ENCODE measurements at places on chromosomes 3 and 15. TPM values are rescaled to one million over a fixed set of nuclear protein-coding genes. Genes with fewer than 3 reads are reported as not detected.

EEF1AKMT4 gene
- total RNA-seq = 3.9 TPM

CPLX3 gene
- total RNA-seq = not detected

PEX11A gene
- 3.9 TPM for total RNA-seq

MKRN2OS gene
- not detected for total RNA-seq

AKAP13 gene
- 164 TPM for total RNA-seq

NR2F2 gene
- total RNA-seq = 73.1 TPM

SERPINI1 gene
- total RNA-seq = 2.6 TPM

STRIT1 gene
- total RNA-seq = not detected

RSRC1 gene
- total RNA-seq = 43.6 TPM

CLDN16 gene
- 0.43 TPM for total RNA-seq

HIGD2B gene
- 0.32 TPM for total RNA-seq

SAMMSON gene
- not detected for total RNA-seq

DNA sequence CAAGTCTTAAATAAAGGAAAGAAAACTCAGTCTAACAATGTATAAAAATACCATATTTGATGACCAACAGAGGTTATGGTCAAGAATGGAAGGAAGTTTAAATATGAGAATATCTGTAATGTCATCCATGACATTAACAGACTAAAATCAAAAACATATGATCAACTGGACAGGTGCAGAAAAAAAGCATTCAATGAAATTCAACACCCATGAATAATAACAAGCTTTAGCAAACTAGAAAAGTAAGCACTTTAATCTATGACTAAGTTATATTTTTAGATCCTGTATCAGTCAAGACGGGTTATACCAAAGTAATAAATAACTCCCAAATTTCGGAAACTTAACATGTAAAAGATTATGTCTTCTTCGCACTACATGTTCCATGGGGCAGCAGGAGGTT is 61.8 kb downstream of the CFAP20DC start:
- DNase-seq = no peak

- no peak for DNase-seq
These were observed 56.4 kb upstream of the NR2F2 start for GRCh38 chr15:96274087-96274440.

DNA sequence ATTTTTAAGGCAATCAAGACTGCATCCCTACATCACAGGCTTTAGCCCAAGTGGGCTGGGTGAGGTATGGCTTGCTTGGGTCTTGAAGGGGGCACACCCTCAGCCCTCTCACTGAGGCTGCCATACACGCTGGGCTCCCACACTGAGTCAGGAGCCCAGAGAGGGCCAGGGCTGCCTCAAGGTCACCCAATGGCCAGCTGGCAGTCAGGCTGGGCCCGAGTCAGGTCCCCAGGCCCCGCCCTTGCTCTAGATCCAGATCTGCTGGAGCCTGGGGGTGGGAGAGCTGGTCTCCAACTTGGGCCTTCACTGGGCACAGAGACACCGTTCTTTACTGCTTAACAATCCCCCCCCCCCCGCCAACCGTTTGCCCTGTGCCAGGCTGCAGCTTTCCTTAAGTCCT is 88.1 kb downstream of the IQSEC1 start:
- DNase-seq = no peak

GRCh38 chr3:161600173-161600572 is 103.6 kb downstream of the OTOL1 start:
- no peak for DNase-seq

GRCh38 chr3:177642804-177643125 is 445.5 kb upstream of the TBL1XR1 start:
- DNase-seq = no peak

GRCh38 chr3:39156421-39156820 is 3.0 kb upstream of the CSRNP1 start:
- DNase-seq = peak; percentile 71

DNA sequence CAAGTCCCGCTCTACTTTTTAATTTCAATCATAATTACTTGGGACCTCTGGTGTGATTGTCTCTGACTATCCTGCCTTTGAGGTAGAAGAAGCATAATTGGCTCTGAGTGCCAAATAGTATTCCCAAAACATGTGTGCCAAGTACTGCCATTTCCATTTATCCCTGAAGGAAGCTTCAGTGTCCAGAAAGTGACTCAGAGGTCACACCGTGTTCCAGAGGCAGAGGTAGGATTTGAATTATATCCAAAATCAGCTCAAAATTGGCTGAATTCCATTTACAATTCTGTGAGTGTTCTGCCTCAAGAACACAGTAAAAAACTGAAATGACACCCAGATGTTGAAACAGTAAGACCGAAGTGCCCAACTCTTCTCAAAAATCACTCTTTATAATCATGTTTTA is 255.3 kb downstream of the RSL24D1 start:
- no peak for DNase-seq

DNA sequence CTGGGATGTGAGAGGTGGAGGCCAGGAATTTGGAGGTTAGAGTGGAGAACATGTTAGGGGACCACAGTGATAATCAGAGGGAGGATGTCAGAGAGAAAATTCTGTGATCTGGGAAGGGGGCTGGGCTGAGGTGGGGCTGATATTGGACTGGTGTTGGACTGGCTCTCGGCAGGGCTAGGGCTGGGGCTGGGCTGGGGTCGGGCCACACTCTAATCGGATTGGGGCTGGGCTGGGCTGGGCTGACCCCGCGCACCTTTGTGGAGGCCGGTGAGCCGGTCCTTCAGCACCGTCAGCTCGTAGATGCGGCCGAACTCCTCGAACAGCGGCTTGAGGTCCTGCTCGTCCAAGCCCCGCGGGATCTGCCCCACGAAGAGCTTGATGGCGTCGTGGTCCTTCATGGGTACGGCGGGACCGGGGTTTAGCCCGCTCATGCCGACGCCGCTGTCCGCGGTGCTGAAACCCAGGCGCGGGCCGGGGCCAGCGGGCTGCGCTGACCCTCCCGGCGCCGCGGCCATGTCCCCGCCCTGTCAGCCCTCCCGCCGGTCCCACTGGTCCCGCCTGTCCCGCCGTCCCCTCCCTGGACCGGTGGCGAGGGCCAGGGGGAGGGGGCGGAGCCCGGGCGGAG is 485 bp downstream of the CELF6 start:
- peak; percentile 64 for DNase-seq

DNA sequence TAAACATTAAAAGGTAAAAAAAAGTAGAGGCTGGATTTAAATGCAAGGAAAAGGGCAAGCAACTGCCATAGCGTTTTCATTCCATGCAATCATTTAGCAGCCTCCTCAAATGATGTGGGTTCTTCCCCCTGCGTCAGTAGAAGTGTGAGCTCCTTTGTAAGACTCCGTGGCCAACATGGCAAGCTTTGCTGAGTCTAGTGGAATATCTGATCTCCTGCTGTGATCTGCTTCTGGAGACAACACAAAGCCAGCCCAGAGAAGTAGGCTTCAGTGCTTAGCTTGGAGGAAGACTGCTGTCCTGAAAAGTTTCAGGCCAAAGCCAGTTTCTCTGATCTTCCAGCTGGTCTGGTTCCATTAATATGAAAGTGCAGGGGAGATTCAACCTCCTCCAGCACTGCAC is 70.4 kb downstream of the ARPP21 start:
- DNase-seq = no peak

DNA sequence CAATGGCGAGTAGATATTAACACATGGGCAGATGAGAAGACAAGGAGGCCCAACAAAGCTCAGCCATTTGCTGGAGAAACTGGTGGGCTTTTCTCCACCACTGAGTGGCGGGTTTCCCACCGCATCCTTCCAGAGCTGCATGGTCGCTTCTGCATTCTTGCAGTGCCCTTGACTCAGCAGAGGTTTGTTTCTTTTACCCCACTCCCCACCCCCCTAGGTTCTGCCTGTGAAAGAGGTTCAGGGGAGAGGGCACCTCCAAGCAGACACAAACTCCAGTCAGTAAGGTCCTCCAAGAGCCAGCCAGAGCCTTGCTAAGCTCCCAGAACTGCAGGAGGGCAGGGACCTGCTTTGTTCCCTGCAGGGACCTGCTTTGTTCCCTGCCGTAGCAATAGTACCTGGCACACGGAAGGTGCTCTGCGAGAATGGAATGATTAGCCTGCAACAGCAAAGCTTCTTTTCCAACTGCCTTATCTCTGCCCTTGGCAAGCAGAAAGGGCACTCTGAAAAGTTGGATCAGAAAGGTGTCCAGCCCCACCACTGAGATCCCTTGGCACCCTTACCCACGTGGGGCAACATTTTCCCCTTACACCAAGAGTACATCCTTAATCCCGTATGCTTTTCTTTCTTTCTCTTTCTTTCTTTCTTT is 1.4 kb downstream of the PAQR5 start:
- DNase-seq = no peak

DNA sequence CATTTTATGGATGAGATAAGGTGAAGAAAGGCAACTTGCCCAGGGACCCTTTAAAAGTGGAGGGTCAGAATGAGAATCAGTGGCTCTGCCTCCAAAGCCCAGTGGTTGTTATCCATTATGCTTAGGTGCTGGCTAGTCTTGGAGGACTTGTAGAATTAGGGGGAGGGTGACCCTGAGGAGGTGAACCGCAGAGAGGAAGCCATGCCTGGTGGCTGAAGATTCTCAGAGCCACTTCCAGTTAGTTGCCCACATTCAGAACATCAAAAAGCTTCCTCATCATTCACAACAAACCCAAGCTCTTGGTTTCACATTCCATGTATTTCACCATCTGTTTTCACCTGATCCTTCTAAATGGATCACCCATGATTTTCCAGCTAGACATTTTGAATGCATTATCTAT is 11.2 kb downstream of the EBLN2 start:
- DNase-seq = no peak

GRCh38 chr3:77859156-77859555 is 819.3 kb downstream of the ROBO2 start:
- no peak for DNase-seq

DNA sequence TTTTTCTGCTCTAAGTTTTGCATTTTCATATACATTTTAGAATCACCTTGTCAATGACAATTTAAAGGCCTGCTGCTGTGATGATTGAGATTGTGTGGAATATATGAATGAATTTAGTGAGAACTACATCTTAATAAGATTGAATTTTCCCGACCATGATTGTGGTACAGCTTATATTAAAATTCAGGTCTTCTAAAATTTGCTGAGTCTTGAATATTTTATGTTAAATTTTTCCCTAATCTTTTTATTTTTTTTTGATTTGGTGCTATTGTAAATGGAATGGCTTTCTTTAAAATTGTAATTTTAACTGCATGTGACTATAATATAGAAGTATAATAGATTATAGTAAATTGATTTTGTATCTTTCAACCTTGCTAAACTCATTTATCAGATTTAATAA is 172.1 kb downstream of the IL1RAP start:
- DNase-seq = no peak

GRCh38 chr15:35857567-35858226 is 311.7 kb upstream of the DPH6 start:
- no peak for DNase-seq

DNA sequence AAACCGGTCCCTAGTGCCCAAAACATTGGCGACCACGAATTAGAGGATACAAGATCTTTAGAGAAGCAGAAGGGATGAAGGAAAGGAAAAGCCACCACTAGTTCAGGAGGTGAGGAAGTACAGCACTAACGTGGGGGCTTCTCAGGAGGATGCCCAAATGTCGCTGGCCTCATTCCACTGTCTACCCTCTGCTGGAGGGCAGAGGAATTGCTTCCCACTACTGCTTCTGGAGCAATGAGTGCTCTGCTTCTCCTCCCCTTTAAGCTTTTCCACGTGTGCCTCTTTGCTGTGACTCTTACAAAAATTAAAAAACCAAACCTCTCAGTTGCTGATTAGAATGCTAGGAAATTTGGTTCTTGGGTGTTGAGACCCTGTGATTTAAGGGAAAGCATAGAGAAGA is 281.3 kb downstream of the CLSTN2 start:
- no peak for DNase-seq

- DNase-seq = peak; percentile 26
These were observed 534.5 kb upstream of the KCNMB2 start for GRCh38 chr3:178001670-178002101.

GRCh38 chr3:30426293-30426993 is 180.0 kb upstream of the TGFBR2 start:
- peak; percentile 42 for DNase-seq

GRCh38 chr15:64010719-64011118 is 35.6 kb downstream of the DAPK2 start:
- DNase-seq = peak; percentile 46

DNA sequence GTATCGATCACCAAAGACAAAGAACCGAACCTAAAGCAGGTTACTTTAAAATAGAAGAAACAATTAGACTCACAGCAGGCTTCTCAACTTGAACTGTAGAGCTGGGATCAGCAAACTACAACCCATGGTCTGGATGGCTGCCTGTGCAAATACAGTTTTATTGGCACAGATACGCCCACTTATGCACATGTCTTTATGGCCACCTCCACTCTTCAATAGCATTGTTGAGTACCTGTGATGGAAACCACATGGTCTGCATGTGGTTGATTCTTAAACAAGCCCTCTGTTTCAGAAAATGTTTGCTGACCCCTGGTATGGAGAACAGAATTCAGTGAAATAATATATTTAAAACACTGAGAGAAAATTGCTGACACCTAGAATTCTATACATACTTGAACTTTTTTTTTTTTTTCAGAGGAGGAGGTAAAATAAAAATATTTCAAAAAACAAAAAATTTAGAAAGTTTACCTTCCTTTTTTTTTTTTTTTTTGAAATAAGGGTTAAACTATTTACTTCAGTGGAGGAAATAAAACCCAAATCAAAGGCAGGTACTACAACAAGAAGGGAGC is 263.8 kb upstream of the ATP10A start:
- no peak for DNase-seq

GRCh38 chr3:42735615-42736014 is 33.0 kb upstream of the HHATL start:
- no peak for DNase-seq

- no peak for DNase-seq
These were observed 22.1 kb upstream of the ATP2B2 start for GRCh38 chr3:10527295-10528001.

DNA sequence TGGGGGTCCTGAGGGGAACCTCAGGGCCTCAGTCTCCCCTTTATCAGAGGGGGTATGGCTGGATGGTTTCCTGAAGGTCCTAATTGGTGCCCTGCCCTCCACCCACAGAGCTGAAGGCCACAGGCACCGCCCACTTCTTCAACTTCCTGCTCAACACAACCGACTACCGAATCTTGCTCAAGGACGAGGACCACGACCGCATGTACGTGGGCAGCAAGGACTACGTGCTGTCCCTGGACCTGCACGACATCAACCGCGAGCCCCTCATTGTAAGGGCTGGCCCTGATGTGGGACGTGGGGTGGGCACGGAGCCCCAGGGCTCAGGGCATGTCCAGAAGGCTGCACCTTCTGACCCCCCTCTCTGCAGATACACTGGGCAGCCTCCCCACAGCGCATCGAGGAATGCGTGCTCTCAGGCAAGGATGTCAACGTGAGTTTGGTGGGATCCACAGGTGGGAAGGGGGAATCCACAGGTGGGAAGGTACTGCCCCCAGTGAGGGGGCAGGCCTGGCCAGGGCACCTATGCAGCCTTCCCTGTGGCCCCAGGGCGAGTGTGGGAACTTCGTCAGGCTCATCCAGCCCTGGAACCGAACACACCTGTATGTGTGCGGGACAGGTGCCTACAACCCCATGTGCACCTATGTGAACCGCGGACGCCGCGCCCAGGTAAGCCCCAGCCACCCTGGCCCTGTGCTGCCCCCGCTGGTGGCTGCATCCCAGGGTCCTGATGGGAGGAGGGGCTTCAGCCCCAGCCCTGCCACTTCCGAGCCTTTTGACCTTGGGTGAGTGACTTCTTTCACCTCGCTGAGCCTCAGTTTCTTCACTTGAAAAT is 17.5 kb upstream of the GNAT1 start:
- no peak for DNase-seq
